ENCODE measurements at places on chromosomes 13 and 19.
A peak's percentile ranks its signal among the peaks of the same experiment; 100 is the strongest.

GRCh38 chr13:33322543-33322809 is 36.9 kb upstream of the STARD13 start:
- no peaks in the 10 kb centered on the region for H3K27me3 ChIP-seq
- no peaks in the 10 kb centered on the region for H3K4me1 ChIP-seq
- H3K4me3 ChIP-seq, result peak overlapping the region; percentile 3
- H3K36me3 ChIP-seq, result no peaks in the 10 kb centered on the region
- DNase-seq, result no peak

DNA sequence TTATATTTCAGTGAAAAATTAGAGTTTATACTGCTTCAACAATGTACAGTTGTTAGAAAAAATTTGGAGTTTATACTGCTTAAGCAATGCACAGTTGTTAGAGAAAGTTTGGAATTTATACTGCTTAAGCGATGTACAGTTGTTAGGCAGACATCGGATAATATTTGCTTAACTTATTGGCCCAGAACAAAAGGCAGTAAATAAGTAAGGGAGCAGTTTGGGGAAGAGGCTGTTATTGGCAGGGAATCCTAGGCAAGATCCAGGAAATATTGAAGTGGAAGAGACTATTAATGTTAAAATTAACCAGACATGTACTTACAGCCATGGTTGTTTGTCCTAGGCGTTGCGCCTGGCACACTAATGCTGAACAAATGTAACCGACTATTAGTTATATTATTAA is 166.9 kb downstream of the GPC5 start:
- H3K4me1 ChIP-seq, result no peaks in the 10 kb centered on the region
- no peak for DNase-seq
- H3K27ac ChIP-seq, result no peak overlapping the region
- H3K4me3 ChIP-seq, result no peak overlapping the region

- H3K4me3 ChIP-seq, result no peak overlapping the region
- no peaks in the 10 kb centered on the region for H3K4me1 ChIP-seq
- no peak for DNase-seq
- no peaks in the 10 kb centered on the region for H3K27me3 ChIP-seq
These were observed 222.8 kb downstream of the LIG4 start for GRCh38 chr13:107992542-107992941.

DNA sequence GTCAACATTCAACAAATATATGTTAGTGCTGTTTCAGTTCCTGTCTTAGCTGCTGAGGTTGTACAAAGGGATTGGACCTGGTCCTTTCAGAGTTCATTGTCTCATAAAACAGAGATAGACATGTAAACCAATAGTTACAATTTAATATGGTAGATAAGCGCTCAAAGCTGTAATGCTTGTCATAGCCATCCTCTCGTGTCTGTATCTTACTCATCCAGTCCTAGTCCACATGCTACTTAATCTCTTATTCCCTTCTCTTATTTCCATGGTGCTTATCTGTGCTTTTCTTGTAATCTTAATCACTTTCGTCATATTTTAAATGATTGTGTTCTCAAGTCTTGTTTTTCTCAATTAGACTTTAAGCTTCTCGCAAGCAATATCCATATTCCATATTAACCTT is 185.2 kb upstream of the OBI1 start:
- H3K36me3 ChIP-seq, result no peaks in the 10 kb centered on the region
- no peaks in the 10 kb centered on the region for H3K27me3 ChIP-seq
- no peak overlapping the region for H3K27ac ChIP-seq
- no peak for DNase-seq
- H3K4me1 ChIP-seq, result no peaks in the 10 kb centered on the region

DNA sequence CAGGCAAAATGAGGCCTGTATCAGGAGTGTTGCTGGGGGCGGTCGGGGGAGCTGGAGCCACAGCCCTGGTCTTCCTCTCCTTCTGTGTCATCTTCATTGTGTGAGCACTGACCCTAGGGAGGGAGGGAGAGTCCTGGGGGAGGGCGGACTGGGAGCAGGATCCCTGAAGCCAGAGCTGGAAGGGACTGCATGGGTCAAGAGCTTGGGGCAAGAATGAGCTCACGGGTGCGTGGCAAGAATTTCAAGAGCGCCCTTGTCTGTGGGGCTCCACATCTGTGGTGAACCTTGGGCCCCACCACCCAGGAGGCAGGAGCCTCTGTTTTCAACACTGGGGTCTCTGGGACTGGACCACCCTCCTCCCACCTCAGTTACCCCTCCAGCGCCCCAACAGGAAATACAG is 4.7 kb downstream of the SIGLEC7 start:
- H3K4me3 ChIP-seq, result no peak overlapping the region
- no peaks in the 10 kb centered on the region for H3K27me3 ChIP-seq
- H3K27ac ChIP-seq, result no peak overlapping the region
- H3K36me3 ChIP-seq, result no peaks in the 10 kb centered on the region
- DNase-seq, result no peak

- no peaks in the 10 kb centered on the region for H3K36me3 ChIP-seq
- no peaks in the 10 kb centered on the region for H3K27me3 ChIP-seq
- no peak for DNase-seq
- H3K27ac ChIP-seq, result no peak overlapping the region
These were observed 191.5 kb upstream of the KL start for GRCh38 chr13:32824675-32825074.

DNA sequence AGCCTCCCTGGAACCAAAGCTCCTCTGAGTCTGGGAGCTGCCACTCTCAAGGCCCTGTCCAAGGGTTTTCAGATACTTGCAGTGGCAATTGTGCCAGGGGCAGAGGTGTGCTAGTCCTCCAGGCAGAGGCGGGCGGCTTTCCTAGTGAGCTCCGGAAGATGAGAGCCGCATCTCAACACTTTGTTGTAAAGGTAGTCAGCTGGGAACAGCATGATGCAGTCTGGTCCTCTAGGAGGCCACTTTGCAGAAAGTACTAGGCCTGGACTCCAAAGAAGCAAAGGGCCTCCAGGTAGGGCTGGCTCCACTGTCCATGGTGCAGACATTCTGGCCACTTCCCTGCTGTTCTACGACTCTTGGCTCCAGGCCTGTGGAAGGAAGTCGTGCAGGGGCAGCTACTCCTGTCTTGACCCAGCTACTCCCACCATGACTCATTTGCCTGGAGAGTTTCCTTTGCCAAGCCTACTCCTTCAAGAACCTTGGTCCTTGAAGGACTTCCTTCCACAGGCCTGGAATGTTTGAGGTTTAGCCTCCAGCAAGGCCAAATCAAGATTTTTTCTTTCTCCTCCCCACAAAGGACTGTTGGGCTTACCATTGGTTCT is 9.9 kb upstream of the ZNF536 start:
- H3K27me3 ChIP-seq, result no peaks in the 10 kb centered on the region
- DNase-seq, result no peak
- no peak overlapping the region for H3K4me3 ChIP-seq
- no peak overlapping the region for H3K27ac ChIP-seq

- DNase-seq, result no peak
- no peak overlapping the region for H3K4me3 ChIP-seq
- peaks cover 99% of the 10 kb centered on the region for H3K4me1 ChIP-seq
- H3K27me3 ChIP-seq, result no peaks in the 10 kb centered on the region
- peak overlapping the region; percentile 77 for H3K27ac ChIP-seq
These were observed 20.3 kb downstream of the NFIX start for GRCh38 chr19:13015361-13016223.

GRCh38 chr19:5536337-5536894 is 31.3 kb downstream of the TINCR start:
- H3K4me3 ChIP-seq, result no peak overlapping the region
- no peak overlapping the region for H3K27ac ChIP-seq
- DNase-seq, result no peak
- no peaks in the 10 kb centered on the region for H3K36me3 ChIP-seq

- H3K36me3 ChIP-seq, result no peaks in the 10 kb centered on the region
- no peak overlapping the region for H3K4me3 ChIP-seq
- H3K27me3 ChIP-seq, result no peaks in the 10 kb centered on the region
- H3K27ac ChIP-seq, result no peak overlapping the region
- no peak for DNase-seq
- no peaks in the 10 kb centered on the region for H3K4me1 ChIP-seq
These were observed 324.3 kb downstream of the TEX29 start for GRCh38 chr13:111644750-111645149.

DNA sequence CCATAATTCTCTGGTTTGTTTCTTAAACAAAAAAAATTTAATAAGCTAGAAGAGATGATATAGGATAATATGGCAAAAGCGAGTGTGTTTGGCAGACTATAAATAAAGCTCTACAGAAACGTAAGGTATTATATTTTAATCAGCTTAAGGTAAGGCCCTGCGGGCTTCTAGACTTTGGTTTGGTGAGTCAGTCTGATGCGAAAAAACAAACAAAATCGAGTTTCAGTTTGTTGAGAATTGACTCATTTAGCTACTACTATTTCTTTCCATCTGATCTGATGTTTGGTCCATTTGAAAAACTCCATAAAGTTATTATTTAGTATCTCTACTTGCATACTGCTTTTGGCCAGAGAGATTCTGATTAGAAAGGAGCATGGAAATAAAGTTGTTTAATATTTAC is 138.0 kb downstream of the MIPEP start:
- H3K4me3 ChIP-seq, result no peak overlapping the region
- no peaks in the 10 kb centered on the region for H3K36me3 ChIP-seq
- H3K27me3 ChIP-seq, result no peaks in the 10 kb centered on the region
- DNase-seq, result no peak

- no peaks in the 10 kb centered on the region for H3K36me3 ChIP-seq
- no peak for DNase-seq
- no peaks in the 10 kb centered on the region for H3K27me3 ChIP-seq
- H3K4me1 ChIP-seq, result no peaks in the 10 kb centered on the region
- no peak overlapping the region for H3K27ac ChIP-seq
These were observed 124.1 kb downstream of the PCCA start for GRCh38 chr13:100212904-100213553.

GRCh38 chr19:46319613-46320012 is 22.8 kb downstream of the HIF3A start:
- no peak for DNase-seq
- no peaks in the 10 kb centered on the region for H3K4me1 ChIP-seq
- H3K36me3 ChIP-seq, result no peaks in the 10 kb centered on the region
- H3K27me3 ChIP-seq, result no peaks in the 10 kb centered on the region
- H3K4me3 ChIP-seq, result no peak overlapping the region
- no peak overlapping the region for H3K27ac ChIP-seq

DNA sequence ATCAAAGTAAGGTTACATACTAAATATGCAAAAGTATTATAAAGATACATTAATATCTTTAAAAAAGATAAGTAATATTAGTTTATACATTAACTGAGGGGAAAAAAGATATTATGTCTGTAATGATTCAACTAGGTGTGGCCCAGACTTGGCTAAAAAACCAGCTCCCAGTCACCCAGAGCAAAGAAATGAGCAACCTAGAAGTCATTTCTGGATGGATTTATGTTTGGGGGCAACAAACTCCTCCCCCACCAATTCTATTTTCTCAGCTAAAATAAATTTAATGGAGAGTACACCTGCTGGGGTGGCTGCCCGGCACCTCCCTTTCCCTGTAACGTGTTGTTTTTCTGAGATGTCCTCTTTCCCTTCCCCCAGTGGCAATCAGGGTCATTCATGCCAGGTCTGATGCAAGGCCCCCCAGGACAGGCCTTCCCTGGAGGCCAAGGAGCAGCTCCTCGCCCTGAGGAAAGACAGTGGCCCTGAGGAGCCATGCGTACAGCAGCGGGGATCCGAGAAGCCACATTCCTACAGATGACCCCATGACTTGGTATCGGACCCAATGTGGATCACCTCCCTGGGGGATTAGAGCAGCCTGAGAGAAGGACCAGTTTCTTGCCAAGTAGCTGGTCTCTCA is 78.6 kb upstream of the DOCK9 start:
- no peaks in the 10 kb centered on the region for H3K27me3 ChIP-seq
- no peaks in the 10 kb centered on the region for H3K36me3 ChIP-seq
- DNase-seq, result no peak
- no peak overlapping the region for H3K27ac ChIP-seq
- peaks cover 8% of the 10 kb centered on the region for H3K4me1 ChIP-seq
- H3K4me3 ChIP-seq, result no peak overlapping the region

DNA sequence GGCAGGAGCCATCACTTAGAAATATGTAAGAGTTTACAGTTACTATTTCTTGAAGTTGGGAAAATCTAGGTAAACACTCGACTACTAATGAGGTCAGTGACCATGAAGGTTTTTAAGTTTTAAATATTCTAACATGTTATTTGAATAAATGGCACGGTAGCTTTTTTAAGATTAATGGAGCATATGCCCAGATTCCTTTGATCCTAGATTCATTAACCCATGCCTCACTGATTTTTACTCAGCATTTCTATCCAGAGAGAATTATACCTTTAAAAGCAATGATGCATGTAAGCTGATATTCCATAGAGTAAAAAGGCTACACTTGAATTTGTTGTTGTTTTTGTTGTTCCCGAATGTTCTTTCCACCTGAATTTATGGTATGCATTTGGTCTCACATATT is 541.4 kb downstream of the DACH1 start:
- H3K36me3 ChIP-seq, result no peaks in the 10 kb centered on the region
- H3K4me3 ChIP-seq, result no peak overlapping the region
- H3K4me1 ChIP-seq, result no peaks in the 10 kb centered on the region
- H3K27ac ChIP-seq, result no peak overlapping the region
- H3K27me3 ChIP-seq, result no peaks in the 10 kb centered on the region
- DNase-seq, result no peak

DNA sequence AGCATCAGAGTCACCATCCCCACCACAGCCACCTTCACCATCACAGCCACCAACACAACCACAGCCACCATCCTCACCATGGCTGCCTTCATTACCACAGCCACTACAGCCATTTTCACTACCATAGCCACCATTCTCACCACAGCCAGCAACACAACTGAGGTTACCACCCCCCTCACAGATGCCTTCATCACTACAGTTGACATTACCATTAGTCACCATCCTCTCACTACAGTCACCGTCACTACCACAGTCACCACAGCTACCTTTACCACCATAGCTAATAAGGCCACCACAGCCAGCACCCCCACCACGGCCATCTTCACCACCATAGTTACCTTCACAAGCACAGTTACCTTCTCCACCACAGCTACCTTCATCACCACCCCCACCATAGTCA is 269.6 kb downstream of the DNAJC15 start:
- no peaks in the 10 kb centered on the region for H3K27me3 ChIP-seq
- no peak for DNase-seq
- H3K4me1 ChIP-seq, result no peaks in the 10 kb centered on the region

- no peaks in the 10 kb centered on the region for H3K36me3 ChIP-seq
- no peaks in the 10 kb centered on the region for H3K27me3 ChIP-seq
- H3K27ac ChIP-seq, result no peak overlapping the region
- peaks cover 5% of the 10 kb centered on the region for H3K4me1 ChIP-seq
- H3K4me3 ChIP-seq, result no peak overlapping the region
- DNase-seq, result no peak
These were observed 47.1 kb downstream of the INSR start for GRCh38 chr19:7247155-7247554.

- H3K27ac ChIP-seq, result peak overlapping the region; percentile 99
- H3K36me3 ChIP-seq, result peaks cover 7% of the 10 kb centered on the region
- no peaks in the 10 kb centered on the region for H3K4me1 ChIP-seq
These were observed 949 bp downstream of the SERTAD1 start for GRCh38 chr19:40424637-40425449.

GRCh38 chr13:104014803-104015645 is 948.8 kb upstream of the SLC10A2 start:
- DNase-seq, result no peak
- H3K36me3 ChIP-seq, result no peaks in the 10 kb centered on the region
- H3K4me1 ChIP-seq, result peaks cover 5% of the 10 kb centered on the region

GRCh38 chr13:41455725-41456419 is 1.5 kb upstream of the RGCC start:
- H3K27ac ChIP-seq, result peak overlapping the region; percentile 92
- no peak for DNase-seq
- H3K36me3 ChIP-seq, result peaks cover 6% of the 10 kb centered on the region

- DNase-seq, result no peak
- H3K27me3 ChIP-seq, result no peaks in the 10 kb centered on the region
- H3K4me1 ChIP-seq, result no peaks in the 10 kb centered on the region
- no peak overlapping the region for H3K27ac ChIP-seq
These were observed 248.2 kb downstream of the NBEA start for GRCh38 chr13:35190241-35190640.

All from tibial nerve (tissue), 4 donors.